ENCODE measurements at places on chromosomes 2 and 18.

DNA sequence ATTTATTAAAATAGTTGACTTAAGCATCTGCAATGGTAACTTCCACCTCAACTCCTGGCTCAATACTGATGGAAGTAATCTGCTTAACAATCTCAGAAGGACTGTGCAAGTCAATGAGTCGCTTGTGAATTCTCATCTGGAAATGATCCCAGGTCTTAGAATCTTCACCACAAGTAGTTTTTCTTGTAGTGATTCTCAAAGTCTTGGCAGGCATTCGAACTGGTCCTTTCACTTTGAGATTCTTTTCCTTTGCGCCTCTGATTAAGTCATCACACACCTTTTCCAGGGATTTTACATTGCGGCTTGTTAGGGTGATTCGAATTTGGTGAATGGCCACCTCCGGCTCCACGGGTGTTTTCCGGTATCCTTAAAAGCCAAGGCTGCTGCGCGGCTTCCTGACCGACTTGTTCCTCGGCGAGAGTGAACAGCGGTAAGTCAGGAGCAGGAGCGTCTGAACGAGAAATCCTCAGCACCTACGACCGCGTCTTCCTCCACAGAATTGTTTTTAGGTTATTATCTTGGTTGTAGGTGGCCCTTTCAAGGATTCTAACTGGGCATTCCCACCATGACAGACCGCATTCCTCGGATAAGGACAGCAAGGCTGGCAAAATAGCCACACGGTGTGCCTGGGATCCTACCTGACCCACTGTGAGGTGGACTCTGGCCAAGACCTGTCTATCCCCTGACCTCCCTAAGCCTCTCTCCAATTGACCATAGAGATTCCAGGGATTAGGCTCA lies 23.8 kb upstream of the SLC20A1 start:
- DNase-seq: no peak

- no peak for DNase-seq
These were observed 2.2 kb upstream of the DSC2 start for GRCh38 chr18:31104444-31104843.

DNA sequence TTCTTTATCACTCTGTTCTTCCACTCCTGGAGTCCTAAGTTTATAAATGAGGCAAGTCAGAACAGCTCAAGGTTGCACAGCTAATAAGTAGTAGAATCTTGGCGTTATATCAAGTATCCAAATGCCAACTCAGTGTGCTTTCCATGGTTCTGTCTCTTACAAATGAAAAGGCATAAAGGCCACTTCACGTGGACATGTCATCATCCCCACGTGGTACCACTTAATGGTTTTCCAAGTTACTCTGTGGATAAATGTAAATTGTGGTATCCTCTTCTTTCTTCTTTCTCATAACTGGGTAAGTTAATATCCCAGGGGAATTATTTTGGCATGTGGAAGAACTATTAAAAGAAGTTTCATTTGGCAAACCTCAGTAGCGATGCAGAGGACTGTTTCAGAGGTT lies 131.5 kb upstream of the L3MBTL4 start:
- DNase-seq: no peak

GRCh38 chr2:14480120-14480519 lies 152.4 kb upstream of the LRATD1 start:
- DNase-seq: no peak

- no peak for DNase-seq
These were observed 348.4 kb upstream of the REG3G start for GRCh38 chr2:78676921-78677696.

- DNase-seq: no peak
These were observed 16.0 kb upstream of the TBR1 start for GRCh38 chr2:161400076-161400475.

DNA sequence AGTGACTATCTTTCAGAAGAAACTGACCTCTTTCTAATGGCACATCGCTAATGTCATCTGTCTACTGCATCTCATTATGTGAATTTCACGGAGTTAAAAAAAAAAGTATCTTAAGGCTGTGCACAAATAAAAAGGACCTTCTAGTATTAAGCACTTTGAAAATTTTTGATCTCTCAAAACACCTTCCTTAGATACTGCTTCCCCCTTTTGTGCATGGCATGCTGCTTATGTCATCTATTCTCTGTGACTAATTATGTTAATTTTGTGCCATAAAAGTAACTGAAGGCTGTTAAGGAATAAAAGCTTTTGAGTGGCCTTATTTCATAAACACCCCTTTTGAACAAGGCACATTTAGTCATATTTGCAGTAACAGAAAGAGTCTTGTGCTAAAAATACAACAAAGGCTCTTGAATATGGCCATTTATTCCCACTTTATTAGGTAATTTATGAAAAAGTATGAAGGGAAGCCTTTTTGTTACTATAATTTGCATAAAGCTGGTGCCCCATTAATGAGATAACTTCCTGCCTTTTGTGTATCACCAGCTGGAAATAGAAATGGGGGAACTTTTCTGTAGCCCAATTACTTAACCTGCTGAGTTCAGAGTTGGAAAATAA lies 1412.0 kb upstream of the ZEB2 start:
- DNase-seq: no peak

DNA sequence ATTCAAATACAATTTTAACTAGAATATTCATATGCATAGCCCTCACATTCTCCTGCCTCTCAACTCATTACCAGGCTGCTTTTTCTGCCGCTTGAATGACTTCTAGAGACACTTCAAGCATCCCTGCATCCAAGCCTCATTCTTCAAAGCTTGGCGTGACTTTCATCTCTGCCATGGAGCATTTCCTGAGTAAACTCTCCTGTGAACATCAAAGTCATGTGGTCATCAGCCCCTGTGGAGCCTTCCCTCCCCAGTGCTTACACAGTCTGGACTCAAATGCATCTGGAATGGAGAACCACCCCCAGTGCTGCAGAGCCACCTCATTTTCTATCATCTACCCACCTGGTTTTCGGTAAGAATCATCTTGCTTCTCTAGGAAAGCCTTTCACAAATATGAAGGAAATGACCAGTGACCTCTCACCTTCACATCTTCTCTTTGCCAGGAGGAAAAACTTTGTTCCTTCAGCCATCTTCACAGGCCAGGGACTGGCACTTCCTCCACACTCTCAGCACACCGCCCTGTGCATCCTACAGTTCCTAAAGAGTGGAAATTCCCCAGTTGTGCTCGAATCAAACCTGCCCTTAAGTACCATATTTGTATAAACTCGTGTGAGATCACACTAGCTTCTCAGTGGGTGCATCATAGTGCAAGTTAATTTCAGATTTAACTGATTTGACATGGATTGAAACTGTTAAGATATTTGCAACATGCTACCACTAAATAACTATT lies 116.4 kb downstream of the COL6A3 start:
- DNase-seq: no peak

DNA sequence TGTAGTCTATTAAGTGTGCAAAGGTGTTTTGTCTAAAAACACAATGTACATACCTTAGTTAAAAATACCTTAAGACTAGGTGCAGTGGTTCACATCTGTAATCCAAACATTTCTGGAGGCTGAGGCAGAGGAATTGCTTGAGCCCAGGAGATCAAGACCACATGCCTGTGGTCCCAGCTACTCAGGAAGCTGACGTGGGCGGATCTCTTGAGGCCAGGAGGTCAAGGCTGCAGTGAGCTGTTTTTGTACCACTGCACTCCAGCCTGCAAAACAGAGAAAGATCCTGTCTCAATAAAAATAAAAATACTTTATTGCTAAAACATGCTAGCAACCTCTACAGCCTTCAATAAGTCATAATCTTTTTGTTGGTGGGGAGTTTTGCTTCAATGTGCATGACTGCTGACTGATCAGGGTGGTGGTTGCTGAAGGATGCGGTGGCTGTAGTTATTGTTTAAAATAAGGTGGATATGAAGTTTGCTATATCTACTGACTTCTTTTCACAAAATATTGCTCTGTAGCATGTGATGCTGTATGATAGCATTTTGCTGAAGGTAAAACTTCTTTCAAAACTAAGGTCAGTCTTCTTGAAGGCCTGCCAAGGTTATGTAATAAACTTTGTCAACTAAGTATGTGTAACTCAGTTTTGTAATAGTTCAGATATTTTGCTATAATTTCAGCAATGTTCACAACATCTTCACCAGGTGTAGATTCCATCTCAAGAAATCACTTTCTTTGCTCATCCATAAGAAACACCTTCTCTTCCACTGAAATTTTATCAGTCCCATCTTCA lies 1238.0 kb upstream of the NRXN1 start:
- no peak for DNase-seq

DNA sequence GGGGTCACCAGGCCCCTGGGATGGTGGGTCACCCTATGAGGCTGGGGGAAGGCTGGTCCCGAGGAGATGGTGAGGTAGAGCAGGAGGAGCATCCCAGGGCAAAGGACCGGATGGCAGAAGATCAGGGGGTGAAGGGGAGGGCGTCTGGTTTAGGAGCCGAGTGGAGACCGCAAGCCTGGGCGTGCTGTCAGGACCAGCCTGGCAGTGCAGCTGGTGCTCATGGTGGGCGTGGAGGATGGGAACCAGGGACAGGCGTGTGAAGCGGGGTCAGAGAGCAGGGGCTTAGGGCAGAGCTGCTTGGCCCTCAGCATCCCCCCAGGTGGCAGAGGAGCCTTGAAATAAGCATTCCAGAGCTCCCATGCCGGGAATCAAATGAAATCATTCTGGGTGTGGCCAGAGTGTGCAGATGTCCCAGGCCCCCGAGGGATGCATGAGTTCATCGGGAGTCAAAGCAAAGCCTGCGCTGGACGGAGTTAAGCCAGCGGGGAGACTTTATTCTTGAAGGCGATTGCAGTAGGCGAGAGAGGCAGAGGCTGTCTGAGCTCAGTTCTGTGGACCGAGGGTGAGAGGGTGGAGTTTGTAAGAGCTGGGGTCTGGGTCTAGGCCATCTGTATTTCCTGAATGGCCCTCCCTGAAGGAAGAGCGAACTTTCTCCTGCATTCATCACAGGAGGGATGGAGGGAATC lies 33.1 kb upstream of the MBP start:
- no peak for DNase-seq

Measured in stimulated activated naive CD8-positive, alpha-beta T cell treated with anti-CD3 and anti-CD28 coated beads, Interleukin-15, Interleukin-2, amounts not matched to agents 100 U/mL and 50 U/mL, for 24 hours (primary cell).